ENCODE measurements at places on chromosomes 6 and 20.

DNA sequence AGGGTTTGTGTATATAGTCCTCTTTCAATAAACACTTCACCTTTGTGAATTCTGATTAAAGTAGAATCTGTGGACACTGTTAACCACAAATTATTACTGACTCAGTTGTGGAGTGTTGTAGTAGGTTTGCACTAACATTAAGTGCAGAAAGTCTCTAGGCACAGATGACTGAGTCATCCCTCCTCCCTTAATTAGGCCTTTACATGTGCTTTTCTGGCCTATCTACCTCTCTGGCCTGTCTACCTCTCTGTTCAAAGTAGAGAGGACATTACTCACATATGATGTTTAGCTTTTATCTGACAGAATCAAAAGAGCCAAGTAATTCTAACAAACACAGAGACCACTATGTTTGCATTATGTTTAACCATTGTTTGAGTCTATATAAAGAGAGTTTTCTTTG is 783.0 kb downstream of the TENT5A start:
- DNase-seq, result no peak

DNA sequence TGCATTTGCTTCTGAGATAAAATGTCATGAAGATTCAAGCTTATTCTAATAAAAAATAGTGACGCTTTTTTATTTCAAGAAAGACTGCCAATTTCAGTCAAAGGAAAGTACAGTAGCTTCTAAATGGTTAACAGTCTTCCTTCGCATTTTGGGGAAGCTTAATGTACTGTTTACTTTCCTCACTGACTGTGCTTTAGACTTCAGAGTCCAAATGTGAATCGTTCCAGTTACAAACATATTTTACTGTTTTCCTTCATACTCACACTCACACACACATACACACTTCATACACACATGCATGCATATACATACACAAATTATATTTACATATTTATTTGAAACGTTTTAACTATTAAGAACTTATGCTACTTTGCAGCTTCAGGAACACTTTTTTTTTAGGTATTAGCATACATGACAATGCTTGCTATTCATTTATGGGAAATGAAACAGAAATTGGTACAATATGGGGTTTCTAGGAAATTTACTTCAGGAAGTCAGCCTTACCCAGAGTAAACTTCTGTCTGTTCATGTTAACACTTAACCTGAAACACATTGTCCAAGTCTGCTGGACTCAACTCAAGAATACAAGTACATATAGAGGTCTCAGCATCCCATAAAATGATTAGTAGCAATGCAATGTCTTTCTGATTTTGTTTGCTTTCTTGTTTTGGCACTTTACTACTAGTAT is 145.4 kb downstream of the RPS12 start:
- DNase-seq, result no peak

- no peak for DNase-seq
Measured at GRCh38 chr20:3296261-3297078, 57.5 kb upstream of the SLC4A11 start.

DNA sequence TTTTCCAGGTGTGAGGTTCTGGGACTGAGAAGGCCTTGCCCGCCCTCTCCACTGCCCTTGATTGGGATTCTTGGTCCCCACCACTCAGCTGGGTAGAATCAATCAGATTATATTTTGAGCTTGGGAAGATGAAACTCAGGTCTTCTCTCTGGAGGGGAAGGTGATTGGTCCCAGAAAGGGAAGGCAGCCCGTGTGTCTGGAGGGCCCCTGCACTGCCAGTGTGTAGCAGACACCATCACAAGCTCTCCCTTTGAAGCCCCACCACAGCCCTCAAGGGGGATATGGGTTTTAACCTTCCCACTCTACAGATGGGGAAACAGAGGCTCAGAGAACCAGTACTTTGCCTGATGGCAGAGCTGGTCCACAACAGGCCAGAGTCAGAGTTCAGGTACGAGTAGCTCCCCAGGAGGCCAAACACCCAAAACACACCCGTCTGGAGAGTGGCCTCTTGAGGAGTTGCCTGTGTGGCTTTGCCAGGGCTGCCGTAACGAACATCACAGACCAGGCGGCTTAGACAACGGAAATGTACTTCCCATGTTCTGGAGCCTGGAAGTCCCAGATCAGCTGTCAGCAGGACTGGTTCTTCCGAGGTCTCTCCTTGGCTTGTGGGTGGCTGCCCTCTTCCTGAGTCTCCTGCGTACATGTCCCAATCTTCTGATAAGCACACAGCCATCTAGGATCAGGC is 205.6 kb downstream of the SYNDIG1 start:
- DNase-seq, result no peak

- DNase-seq, result no peak
Measured at GRCh38 chr6:143000811-143001210, 55.8 kb upstream of the HIVEP2 start.

- DNase-seq, result no peak
Measured at GRCh38 chr6:160146454-160147145, 25.0 kb downstream of the SLC22A1 start.

DNA sequence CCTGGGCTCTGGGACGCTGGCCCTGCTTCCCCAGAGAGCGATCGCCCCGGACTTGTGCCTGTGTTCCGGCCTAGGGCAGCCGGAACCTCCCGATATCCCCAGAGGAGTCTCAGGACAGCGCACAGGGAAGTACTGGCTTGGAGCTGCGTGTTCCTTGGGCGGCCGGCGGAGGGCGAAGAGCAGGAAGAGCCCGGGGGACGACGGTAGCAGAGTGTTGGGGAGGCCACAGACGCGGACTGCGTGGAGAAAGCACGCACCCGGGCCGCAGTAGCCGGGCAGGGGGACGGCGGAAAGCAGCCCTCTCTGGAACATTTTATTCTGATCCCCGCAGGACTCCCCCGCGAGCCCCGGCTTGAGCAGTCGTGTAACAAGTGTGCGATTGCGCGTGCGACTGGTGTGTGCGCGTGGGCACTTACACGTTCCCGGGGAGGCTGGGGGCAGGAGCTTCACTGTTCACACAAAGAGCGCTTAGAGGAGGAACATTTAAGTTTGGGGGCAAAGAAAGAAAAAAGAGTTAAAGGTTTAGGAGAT is 36.1 kb downstream of the NCR2 start:
- peak; percentile 68 for DNase-seq
